ENCODE measurements at places on chromosomes 7 and 10. TPM values are rescaled to one million over a fixed set of nuclear protein-coding genes. Genes with fewer than 3 reads are reported as not detected.

GRCh38 chr7:39507866-39508551 is 58.2 kb upstream of the YAE1 start:
- no peak for DNase-seq

DNA sequence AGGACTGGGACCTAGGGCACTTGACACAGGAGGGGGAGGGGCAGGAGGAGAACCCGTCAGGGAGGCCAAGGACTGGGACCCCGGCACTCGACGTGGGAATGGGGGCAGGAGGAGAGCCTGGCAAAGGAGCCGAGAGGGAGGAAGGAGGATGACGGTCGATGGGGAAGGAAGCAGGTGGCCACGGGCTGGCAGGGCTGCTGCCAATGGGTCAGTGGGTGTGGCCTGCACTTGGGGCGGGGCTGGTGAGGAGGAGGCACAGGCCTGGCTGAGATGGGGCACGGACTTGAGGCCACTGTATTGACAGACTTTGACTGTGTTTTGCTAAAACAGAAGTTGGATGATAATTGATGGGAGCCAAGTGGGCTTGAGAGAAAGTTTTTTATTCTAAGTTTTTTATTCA is 68.9 kb downstream of the RBM33 start:
- no peak for DNase-seq

GRCh38 chr10:43201545-43202131 is 63.4 kb downstream of the CSGALNACT2 start:
- no peak for DNase-seq

- DNase-seq = no peak
Measured at GRCh38 chr7:90238583-90238982, 6.4 kb upstream of the CFAP69 start.

DNA sequence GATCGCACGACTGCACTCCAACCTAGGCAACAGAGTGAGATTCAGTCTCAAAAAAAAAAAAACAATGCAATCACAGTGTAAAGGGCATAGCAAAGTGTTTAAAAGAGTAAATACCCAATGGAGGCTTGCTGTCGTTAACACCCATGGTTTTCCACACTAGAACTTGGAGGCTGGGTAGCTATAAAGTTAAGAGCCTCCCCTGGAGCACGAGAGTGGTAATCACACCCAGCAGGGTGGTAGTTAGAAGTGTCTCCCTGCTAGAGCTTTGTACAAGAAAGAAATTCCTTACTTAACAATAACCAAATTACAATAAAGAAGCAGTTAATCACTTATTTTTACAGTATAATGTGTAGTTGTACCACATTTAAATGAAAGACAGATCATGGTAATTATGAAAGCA is 1078.9 kb downstream of the NRG3 start:
- DNase-seq = no peak

DNA sequence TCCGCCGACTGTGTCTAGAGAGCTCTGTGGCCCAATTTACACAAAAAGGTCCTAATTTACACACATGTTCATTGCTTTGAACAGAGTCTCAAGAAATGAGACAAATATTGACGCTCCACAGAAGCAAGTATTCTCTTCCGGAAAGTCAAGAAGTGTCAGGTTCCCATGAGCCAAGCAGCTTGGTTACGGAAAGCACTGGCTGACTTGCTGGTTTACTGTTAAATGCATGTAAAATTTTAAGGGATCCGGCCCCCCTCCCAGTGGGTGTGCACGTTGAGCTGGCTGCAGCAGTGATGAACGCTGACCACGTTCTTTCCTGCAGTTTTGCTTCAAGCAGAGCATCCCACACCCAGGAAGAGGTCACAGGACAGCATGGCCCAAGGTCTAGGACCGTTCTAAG is 76.8 kb downstream of the DIP2C start:
- DNase-seq = peak; percentile 57

- no peak for DNase-seq
Measured at GRCh38 chr7:22589641-22590201, 89.7 kb upstream of the STEAP1B start.

- no peak for DNase-seq
Measured at GRCh38 chr10:110044681-110045080, 36.9 kb downstream of the ADD3 start.

- no peak for DNase-seq
Measured at GRCh38 chr7:116906391-116906790, 44.0 kb downstream of the CAPZA2 start.

DNA sequence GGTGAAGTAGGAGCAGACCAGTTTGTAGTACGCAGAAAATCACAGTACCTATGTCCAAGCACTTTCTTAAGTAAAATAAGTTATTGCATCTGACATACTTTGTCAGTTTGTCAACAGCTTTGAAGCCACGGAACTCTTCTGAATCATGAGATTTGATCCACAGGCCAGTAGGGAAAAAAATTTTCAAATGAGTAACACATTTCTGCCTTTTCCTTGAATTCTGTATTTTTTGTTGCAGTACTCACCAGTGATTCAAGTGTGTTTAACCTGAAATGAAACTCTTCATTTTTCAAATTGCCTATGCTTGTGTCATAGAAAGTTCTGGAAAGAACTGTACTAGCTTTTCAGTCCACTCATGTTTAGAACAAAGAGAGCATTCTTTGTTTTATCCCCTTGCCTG is 337.7 kb downstream of the GATA3 start:
- no peak for DNase-seq

- DNase-seq = no peak
Measured at GRCh38 chr7:126529254-126529653, 723.5 kb downstream of the GRM8 start.

DNA sequence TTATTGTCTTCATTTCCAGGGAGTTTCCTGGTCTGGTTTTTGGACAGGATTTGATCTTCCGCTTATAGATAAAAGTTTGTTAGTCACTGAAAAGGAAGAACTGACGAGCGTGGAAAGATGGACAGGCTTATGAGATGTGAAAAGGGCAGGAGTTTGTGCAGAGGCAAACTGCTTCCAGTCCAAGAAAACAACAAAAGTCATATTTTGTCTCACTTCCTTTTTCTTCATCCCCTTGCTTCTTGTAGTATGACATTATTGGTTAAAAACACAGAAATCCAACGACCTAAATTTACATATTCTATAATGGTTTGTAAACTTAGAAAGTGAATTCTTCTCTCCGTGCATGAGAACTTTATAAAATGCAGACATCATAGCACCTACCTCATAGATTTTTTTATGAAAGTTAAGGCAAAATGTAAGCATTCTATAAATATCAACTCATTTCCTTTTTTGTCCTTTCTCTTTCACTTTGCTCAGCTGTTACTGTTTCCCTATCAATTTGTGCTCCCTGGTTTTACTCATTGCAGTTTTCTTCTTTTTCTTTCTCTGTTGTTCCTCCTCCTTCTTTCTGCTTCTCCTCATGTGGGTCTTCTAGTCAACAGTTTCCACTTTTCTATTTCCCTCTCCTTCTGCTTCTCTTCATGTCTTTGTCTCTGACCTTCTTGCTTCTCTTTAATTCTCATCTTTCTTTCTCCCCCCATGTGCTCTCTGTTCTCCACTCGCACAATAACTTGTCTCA is 370.2 kb downstream of the ARL4A start:
- no peak for DNase-seq

- DNase-seq = no peak
Measured at GRCh38 chr7:155461631-155462030, 3.7 kb downstream of the EN2 start.

- DNase-seq = no peak
Measured at GRCh38 chr10:72049969-72050781, 38.2 kb downstream of the SPOCK2 start.

- no peak for DNase-seq
Measured at GRCh38 chr7:68420342-68421192, 1177.7 kb upstream of the AUTS2 start.

- DNase-seq = peak; percentile 27
Measured at GRCh38 chr7:105934572-105935185, 28.4 kb upstream of the CDHR3 start.

- DNase-seq = no peak
Measured at GRCh38 chr10:5776881-5777197, 36.4 kb downstream of the GDI2 start.

- no peak for DNase-seq
Measured at GRCh38 chr10:34089253-34089652, 725.8 kb downstream of the PARD3 start.

GRCh38 chr10:108427146-108427545 is 1262.6 kb upstream of the SORCS1 start:
- no peak for DNase-seq

GRCh38 chr7:94324380-94325121 is 70.1 kb upstream of the COL1A2 start:
- DNase-seq = no peak

GRCh38 chr10:32327364-32327691 is 19.6 kb downstream of the EPC1 start:
- DNase-seq = no peak

GRCh38 chr10:108877095-108877561 is 1046.2 kb downstream of the XPNPEP1 start:
- no peak for DNase-seq

DNA sequence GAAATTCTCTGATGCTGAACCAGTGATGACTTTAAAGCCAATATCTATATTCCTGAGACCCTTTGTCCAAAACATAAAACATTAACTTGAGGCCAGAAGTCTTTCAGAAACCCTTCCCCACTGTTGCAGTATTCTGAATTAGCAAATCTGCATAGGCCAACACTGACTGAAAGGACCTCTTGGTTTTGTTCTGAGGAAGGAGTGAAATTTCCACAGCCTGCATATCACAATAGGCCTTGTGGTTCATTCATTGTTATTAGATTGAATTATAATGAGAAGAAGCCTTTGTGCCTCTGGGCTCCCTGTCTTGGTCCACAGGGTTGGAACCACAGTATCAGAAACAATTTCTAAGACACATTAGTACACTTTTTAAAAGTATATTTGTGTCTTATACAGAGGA is 90.3 kb downstream of the CCNY start:
- no peak for DNase-seq

GRCh38 chr10:131046194-131046593 is 265.3 kb downstream of the TCERG1L start:
- DNase-seq = no peak

DNA sequence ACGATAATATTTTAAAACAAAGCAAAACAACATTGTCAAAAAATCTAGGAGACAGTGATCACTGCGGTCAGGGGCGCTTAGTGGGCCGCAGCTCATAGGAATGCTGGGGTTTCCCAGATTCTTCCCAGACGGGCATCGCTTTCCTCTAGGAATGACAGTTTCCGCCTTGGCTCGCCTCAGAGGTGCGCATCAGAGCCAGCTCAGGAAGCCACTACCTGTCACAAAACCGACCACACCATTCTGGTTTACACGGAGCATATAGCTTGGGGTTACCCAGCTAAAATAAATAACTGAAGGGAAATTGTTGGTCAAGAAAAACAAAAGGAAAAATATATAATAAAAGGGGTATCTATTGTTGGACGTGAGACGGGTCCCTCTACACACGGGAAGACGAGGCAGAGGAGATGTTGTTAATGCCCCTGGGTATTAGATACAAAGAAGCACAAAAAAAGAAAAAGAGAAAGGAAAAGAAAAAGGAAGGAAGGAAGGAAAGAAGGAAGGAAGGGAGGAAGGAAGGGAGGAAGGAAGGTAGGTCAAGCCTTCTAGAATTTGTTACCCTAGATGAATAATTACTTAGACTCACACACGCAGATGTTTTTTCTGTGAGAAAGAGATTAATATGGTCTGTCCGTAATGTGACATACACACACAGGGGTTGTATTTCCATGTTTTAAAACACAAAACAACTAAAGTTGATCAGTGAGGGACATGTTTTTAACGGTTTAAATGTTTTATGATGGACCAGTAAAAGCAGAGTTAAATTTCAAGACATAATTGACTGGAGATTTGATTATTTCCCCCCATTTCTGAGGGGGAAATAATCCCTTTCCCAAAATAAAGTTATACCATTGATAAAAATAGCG is 292.4 kb upstream of the NFE2L3 start:
- no peak for DNase-seq

DNA sequence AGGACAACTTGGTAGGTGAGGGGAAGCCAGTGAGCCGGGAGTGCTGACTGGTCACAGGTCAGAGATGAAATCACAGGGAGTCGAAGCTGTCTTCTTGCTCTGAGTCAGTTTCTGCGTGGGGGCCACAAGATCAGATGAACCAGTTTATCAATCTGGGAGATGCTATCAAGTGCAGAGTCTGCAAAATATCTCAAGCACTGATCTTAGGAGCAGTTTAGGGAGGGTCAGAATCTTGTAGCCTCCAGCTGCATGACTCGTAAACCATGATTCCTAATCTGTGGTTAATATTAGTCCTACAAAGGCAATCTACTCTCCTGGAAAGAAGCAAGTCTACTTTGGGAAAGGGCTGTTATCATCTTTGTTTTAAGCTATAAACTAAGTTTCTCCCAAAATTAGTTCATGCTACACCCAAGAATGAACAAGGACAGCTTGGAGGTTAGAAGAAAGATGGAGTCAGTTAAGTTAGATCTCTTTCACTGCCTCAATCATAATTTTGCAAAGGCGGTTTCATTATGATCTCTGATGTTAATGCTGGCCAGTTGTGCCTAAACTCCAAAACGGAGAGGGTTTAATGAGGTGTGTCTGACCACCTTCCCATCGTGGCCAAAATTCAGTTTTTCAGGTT is 8.4 kb upstream of the LMOD2 start:
- DNase-seq = no peak

- DNase-seq = no peak
Measured at GRCh38 chr10:6138456-6138855, 49.6 kb downstream of the RBM17 start.

- DNase-seq = no peak
Measured at GRCh38 chr10:58943256-58943890, 233.1 kb upstream of the PHYHIPL start.

DNA sequence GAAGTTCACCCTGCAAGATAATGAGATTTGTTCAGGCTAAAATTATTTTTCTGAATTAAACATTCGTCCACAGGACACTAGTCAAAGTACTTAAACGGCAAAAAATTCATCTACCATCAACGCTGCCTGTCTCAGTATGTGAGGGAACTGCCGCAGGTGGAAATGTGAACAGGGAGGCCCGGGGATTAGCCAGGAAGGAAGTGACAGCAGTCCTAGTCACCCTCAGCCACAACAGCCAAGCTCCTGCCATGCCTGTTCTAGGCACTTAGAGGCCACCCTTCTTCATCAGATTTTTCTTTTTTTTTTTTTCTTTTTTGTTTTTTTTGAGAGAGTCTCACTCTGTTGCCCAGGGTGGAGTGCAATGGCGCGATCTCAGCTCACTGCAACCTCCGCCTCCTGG is 9.4 kb downstream of the NUDT5 start:
- no peak for DNase-seq

Gene PTF1A
- 1.9 TPM for total RNA-seq

Gene ANKRD1
- total RNA-seq = 20.0 TPM

Gene SHH
- 0.32 TPM for total RNA-seq

Gene HABP2
- total RNA-seq = not detected

Gene ARHGAP22
- 4.4 TPM for total RNA-seq

Gene CRHR2
- not detected for total RNA-seq

Gene SFTPD
- 2.1 TPM for total RNA-seq

Gene MSS51
- total RNA-seq = 2.2 TPM
